ENCODE measurements at places on chromosomes 3 and 15.

DNA sequence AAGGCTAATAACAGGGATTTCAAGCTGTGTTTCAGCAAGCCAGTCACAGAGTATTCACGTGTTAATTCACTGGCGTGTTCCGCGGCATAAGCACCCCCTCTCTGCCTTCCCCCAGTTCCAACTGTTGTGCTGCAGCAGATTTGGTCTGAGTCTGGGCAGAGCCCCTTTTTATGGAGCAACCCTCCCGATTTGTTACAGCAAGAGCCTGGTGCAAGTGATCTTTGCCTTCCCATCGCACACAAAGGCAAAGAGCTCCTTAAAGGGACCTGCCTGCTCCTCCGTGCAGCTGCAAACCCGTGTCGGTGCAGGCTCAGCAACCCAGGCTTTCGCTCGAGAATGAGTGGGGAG, 170.5 kb downstream of the KCNAB1 start:
- DNase-seq = no peak

- peak; percentile 58 for DNase-seq
Observed at GRCh38 chr3:193795062-193795690, 202.2 kb downstream of the OPA1 start.

GRCh38 chr3:13822871-13823585, 56.8 kb downstream of the WNT7A start:
- DNase-seq = no peak

GRCh38 chr3:102133376-102133775, 284.1 kb downstream of the NFKBIZ start:
- no peak for DNase-seq

GRCh38 chr3:196624907-196625306, 14.6 kb upstream of the NRROS start:
- DNase-seq = no peak

- DNase-seq = no peak
Observed at GRCh38 chr3:186571644-186572013, 1.1 kb downstream of the DNAJB11 start.

Measured in fibroblast of skin of right quadriceps (primary cell).